ENCODE measurements at places on chromosomes 12 and 14. TPM values are rescaled to one million over a fixed set of nuclear protein-coding genes. Genes with fewer than 3 reads are reported as not detected.
A peak's percentile ranks its signal among the peaks of the same experiment; 100 is the strongest.

Gene GLS2
- 45.5 TPM for total RNA-seq

Gene REP15
- total RNA-seq: 2.0 TPM

GRCh38 chr12:15005064-15005463 is 32.2 kb downstream of the PDE6H start:
- DNase-seq: no peak

DNA sequence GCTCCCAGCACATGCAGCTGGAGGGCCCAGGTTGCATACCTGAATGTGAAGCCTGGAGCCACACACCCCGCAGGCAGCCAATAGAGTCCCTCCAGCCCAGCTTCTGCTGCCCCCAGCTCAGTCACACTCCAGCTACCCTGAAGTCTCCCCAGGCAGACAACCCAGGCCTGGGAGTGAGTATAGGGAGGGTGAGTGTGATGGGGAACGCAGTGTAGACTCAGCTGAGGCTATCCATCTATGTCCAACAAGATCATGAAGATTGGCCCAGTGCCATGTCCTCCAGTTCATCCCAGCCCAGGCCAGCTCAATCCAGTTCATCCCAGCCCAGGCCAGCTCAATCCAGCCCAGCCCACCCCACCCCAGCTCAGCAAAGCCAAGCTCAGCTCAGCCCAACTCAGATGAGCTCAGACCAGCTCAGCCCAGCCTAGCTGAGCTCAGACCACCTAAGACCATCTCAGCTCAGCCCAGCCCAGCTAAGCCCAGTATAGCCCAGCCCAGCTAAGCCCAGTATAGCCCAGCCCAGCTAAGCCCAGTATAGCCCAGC is 330.4 kb downstream of the TMEM121 start:
- DNase-seq: peak; percentile 4

- DNase-seq: no peak
Observed at GRCh38 chr12:84624601-84625000, 288.0 kb downstream of the SLC6A15 start.
